ENCODE measurements at places on chromosomes 12 and 14.
A peak's percentile ranks its signal among the peaks of the same experiment; 100 is the strongest.

DNA sequence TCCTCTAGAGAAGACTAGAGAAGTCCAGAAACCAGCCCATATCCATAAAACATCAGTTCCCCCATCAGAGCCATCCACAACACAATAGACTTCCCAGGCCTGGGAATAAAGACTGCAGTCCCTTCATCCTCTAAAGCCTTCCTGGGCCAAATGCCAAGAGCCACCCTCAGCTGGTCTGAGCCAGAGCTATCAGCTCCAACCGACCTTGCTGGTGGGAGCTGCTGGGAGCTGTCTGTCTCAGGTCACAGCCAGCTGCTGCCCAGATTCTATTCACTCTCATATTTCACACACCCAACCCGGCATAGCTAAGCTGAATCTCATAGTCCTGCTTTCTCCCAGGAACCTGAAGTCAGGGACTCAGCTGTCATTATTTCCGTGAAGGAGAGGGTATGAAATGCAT is 10.9 kb upstream of the TFCP2 start:
- no peak for DNase-seq

DNA sequence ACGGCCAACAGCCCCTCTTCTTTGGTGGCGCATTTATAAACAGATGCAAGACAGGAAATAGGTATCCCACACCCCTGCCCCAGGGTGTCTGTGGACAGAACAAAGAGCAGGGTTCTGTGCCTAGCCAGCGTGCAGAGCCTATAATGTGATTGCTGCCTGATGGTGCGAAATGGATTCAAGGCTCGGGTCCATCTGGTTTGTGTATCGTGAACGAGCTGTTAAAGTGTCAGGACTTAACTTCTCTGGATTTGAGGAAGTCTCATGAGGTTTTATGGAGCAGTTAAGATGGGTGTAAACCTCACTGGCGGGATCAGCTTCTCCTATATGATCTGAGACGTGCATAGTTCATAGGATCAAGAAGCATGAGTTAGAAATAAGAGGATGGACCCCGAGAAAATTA is 388.7 kb upstream of the TBX3 start:
- DNase-seq = no peak

DNA sequence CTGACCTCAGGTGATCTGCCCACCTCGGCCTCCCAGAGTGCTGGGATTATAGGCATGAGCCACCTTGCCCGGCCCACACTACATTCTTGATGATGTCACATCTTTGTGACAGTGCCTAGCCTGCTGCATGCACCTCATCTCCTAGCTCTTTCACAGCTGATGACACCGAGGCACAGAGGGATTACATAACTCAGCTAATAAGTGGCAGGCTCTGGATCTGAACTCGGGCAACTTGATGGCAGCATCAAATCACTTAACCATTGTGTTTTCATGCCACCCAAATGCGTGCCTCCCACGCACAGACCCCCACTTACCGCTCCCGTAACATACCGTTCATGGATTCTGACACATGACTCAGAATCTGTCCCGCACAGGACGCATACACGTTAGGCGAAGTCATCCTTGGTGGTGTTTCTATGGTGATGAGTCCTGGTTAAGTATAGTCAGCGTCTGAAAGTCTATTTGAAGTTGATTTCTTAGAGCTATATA is 7.4 kb downstream of the TMEM120B start:
- DNase-seq = no peak

DNA sequence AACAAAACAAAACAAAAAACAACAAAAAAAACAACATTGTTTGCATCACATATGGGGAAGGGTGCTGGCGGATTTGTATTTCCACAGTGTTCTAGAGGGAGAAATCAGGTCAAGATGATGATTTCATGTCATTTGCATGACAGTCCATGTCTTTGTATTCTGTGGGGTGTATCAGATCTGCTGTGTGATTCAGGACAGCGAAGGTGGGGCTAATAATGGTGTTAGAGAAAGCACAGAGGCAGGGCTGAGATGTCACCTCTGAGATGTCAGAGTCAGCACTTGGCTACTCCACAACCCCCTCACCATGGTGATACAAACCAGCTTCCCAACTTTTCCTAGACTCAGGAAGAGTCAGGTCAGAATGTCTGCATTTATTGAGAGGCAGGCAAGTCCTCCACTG is 543.2 kb downstream of the BCL11B start:
- DNase-seq = no peak

GRCh38 chr12:106747973-106748436 is 26.5 kb upstream of the RIC8B start:
- DNase-seq = peak; percentile 43

DNA sequence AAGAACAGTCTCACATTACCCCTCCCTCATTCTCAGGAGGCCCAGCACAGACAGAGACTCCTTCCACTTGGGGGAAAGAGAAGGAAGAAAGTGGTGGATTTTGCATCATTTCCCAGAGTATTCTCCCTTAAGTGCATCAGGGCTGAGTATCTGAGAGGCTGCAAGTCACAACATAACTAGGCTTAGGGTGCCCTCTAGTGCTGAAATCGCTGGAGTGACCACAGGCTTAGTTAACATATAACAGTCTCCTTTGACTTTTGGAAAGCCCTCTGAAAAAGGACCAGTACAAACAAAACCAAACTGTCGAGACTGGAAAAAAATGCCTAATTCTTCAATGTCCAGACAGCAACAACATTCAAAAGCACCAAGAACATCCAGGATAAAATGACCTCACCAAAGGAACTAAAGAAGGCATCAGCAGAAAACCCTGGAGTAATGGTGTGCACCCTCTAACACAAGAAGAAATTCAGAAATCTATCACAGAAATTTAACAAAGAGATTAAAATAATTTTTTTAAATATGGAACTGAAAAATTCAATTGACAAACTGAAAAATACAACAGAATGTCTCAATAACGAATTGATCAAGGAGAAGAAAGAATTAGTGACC is 412.3 kb downstream of the RPS29 start:
- DNase-seq = peak; percentile 11

DNA sequence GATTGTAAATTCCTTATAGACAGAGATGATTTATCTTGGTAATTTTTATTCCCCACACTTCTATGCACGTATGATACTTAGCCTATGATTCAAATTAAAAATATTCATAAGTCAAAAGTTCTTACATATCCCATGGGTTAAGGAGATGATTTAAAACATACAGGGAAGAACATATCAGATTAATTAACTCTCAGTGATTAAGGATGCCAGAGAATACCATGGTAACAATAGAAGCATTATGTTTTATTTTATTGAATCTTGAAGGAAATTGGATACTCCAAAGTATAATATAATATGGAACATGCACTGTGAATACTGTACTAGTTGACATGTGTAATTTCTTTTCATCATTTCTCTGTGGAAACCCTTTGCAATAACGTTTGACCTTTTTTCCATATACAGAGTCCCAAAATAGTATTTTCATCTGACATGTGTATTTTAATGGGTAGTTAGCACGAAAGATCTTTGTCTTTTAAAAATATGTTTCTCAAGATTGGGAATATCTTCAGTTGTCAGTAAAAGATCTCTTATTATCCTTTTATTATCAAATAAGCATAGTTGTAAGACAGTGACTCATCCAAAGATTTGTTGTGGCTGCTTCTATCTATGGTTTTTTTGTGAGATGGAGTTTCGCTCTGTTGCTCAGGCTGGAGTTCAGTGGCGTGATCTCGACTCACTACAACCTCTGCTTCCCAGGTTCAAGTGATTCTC is 166.7 kb downstream of the RAD51B start:
- DNase-seq = no peak

GRCh38 chr12:92943482-92944250 is 14.6 kb upstream of the EEA1 start:
- no peak for DNase-seq

DNA sequence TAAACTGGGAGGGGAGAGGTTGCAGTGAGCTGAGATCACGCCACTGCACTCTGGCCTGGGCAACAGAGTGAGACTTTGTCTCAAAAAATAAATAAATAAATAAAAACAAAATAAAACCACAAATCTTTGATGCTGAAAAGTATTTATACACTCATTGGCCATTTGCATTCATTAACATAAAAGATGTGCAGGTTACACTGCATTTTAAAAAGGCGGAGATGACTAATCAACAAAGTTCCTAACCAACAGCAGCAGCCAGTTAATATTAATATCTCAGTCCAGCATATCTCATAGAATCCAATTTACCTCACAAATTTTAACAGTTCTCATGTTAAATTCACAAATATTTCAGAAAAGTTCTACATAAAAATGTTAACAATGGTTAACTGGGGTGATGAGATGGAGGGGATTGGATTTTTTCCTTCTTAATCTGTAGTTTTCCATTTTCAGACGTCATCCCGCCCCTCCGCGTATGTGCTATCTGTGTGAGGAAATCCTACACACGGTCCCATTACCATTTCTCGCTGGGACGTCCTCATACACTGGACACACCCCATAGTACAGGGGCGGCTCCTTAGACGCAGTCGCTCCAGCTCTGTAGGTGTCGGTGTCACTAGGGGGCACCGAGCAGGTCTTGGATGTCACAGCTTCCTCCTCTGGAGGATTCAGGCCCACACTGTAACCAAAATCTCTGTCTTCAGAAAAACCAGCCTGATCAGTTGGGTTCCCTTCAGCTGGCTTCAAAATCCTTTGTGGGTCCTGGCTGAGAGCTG is 7.3 kb downstream of the ANKLE2 start:
- no peak for DNase-seq

GRCh38 chr14:89479802-89480201 is 62.8 kb upstream of the FOXN3 start:
- no peak for DNase-seq

- no peak for DNase-seq
Observed at GRCh38 chr12:6529291-6529737, 5.0 kb upstream of the GAPDH start.

DNA sequence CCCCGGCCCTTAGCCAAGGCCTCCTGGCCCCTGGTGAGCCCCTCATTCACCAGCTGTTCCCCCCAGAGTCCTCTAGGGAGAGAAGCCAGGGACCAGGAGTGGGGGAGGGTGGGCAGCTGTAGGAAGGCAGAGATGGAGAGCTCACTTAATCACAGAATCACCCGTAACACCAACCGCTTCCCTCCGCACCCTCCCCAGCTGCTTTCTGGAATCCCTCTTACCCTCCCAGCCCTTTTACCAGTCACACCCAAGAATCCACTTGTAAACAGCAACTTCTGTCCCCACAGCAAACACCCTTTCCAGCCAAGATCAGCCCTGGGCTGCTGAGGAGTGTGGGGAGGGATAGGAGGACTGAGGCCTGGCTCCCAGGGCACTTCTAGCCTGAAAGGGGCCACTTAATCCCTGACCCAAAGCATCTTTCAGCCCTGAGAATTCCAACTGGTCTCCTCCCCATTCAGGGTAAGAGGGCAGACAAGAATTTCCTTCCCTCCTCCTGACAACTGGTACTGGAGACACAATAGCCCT is 18.8 kb downstream of the NCKAP5L start:
- no peak for DNase-seq

DNA sequence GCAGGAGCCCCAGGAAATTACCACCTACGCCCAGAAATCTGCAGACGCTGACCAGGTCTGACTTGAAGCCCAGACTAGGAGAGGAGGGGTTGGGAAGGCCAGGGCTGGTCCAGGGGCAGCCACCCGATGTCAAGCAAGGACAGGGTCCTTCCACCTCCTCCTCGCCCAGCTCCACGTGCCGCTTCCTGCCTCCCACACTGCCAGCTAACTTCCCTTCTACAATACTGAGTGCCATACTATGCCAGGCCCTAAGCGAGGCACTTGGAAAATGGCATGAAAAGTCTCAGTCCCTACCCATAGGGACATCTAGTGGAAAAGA is 71.7 kb downstream of the SETD3 start:
- no peak for DNase-seq

DNA sequence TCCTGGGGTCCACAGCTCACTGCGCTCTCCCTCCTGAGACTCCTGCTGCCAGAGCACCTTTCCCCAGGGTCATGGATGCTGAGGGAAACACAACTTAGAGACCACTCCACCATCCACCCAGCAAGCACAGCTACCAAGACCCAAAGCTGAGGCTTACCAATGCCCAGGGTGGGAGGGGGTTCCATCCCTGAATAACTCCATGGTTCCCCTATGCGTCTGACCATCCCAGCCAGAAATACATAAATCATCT is 36.3 kb downstream of the DAD1 start:
- DNase-seq = no peak

GRCh38 chr12:46717868-46718267 is 107.9 kb downstream of the SLC38A4 start:
- DNase-seq = no peak

DNA sequence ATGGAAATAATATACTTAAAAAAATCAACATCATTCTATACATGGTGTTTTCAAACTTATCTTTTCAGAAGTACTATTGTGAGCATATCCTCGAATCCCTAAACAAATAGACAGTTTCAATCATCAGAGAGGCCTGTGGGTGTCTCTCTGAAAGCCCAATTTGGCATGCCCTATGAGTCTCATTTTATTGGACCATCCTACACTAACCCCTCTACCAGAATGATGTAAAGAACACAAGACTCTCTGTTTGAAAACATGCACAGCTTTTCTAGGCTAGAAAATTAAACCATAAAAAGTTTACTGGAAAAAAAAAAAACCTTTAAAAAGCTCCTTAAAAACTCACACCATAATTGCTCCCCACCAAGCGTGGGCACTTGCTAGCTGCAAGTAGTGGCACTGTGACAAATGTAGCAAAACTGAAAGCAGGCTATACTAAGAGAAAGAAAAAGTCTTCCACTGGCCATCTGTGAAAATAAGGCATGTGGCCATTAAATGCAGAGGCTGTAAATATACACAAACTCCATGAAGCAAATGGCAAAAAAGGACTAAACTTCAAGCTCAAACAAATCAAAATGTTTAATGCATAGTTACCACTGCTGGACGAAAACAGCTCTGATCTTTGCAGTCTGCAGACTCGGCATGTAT is 394.2 kb downstream of the SOX5 start:
- DNase-seq = no peak

DNA sequence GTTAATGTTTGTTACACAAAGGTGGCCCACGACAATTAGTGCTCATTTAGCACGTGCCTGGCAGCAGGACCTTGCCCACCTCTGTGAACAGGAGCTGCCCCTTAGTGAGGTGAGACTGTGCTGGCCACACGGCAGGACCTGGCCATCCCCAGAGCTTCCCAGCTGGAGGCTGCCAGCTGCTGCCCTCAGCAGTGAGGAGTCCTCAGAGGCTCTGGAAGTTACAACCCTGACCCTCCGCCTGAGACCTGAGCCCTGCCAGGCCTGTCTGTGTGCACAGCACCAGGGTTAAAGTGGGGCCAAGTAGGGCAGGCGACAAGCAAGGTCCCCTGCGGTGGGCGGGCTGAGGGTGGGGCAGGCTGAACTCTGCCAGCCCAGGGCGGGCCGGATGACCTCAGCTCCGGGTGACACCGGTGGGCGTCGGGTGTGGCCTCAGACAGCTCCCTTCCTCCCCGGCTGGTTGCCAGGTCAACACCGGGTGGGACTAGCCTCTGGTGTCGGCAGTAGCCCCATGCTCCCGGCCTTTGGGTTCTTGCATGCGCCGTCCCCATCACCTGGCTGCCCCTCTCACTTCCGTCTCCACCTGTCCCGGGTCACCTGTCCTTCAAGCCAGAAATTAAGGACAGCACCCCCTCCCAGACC is 9.2 kb upstream of the LBHD2 start:
- peak; percentile 23 for DNase-seq

DNA sequence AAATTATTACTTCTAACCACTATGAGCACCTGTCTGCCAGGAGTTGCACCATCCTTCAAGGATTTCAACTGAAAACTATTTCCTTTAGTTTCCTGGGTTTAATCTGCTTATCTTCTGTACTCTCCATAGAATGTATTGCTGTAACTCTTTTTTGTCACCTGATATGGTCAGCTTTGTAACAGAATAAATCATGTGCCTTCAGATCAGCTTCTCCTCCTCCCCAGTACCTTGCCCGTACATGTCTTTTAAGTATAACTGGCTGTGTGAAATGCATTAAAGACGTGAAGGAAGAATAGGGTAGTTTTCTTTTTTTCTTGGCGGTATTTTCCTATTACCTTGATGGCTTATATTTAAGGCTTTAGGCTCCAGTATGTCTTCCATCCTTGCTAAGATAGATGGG is 200.3 kb upstream of the NAV3 start:
- DNase-seq = no peak
